ELF-1 (cell line): ENCODE measurements at places on chromosomes 5 and 9.

DNA sequence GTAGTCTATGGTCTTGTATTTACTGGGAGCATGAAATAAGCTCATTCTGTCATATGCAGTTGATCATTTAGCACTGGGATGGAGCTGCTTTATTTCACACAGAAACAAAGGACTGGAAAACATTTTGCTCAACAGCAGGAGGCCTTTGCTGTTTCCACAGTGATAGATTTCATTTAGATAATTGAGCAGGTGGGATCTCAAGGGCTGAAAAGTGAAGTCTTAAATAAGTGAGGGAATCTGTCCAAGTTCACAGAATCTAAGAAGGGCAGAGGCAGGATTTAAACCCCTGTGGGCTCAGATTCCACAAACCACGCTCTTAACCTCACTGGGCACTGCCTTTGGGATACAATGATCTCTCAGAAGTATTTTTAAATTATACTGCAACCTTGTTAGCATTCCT is 47.8 kb downstream of the PRLR start:
- no peak for DNase-seq

DNA sequence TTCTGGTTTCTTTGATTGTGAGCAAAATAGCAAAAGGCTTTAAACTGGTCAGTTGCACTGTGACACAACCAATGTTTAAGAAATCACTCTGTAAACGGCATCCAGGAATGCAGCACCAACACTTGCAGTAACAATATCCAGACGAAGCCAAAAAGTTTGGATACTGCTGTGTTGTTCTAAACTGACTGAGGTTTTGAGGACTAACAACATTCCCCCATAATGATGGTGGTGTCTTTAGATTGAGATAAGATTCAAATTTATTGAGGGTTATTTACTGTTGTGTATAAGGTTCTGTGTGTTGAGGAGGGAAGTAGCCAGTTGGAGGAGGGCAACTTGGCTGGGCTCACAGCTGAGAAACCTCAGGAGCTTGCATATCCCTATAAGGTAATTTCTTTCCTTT is 353.6 kb downstream of the BNC2 start:
- DNase-seq, result peak; percentile 57

DNA sequence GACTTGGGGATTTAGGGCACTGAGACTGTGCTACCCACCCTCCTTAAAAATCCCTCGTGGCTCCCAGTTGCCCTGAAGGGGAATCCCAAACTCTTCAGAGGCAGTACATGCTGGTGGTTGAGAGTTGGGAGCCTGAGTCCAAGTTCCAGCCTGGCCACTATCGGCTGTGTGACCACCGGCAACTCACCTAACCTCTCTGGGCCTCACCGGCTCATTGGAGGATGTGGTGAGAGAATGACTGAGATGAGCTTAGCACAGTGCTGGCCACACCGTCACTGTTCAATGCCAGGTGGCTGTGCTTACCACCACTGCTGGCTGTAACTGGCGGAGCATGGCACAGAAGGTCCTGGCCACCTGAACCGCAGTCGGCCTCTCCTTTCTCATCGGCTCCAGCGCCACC is 200.2 kb downstream of the C9orf50 start:
- DNase-seq, result no peak

GRCh38 chr9:99127356-99128132 is 22.6 kb downstream of the TGFBR1 start:
- no peak for DNase-seq

- no peak for DNase-seq
Observed at GRCh38 chr9:98396656-98397055, 141.2 kb upstream of the TBC1D2 start.

- DNase-seq, result no peak
Observed at GRCh38 chr5:158943569-158943968, 156.1 kb downstream of the EBF1 start.
